ENCODE measurements at places on chromosomes 7 and 10. TPM values are rescaled to one million over a fixed set of nuclear protein-coding genes. Genes with fewer than 3 reads are reported as not detected.

AGAP6 gene
- total RNA-seq = 4.5 TPM

AGR3 gene
- not detected for total RNA-seq

RNF32 gene
- not detected for total RNA-seq

LIPM gene
- not detected for total RNA-seq

SLC29A3 gene
- total RNA-seq = 2.0 TPM

CCDC136 gene
- total RNA-seq = 6.5 TPM

DPP6 gene
- total RNA-seq = not detected

CARD11 gene
- 0.37 TPM for total RNA-seq

C10orf71 gene
- total RNA-seq = 126 TPM

PDZD7 gene
- 0.17 TPM for total RNA-seq

VWA2 gene
- not detected for total RNA-seq

RAB19 gene
- total RNA-seq = not detected

ZNF488 gene
- not detected for total RNA-seq

UCMA gene
- total RNA-seq = not detected

NUTM2D gene
- total RNA-seq = 5.6 TPM

SMKR1 gene
- total RNA-seq = not detected

METTL27 gene
- 0.27 TPM for total RNA-seq

FHIP2A gene
- 29.4 TPM for total RNA-seq

AUTS2 gene
- 7.9 TPM for total RNA-seq

COL17A1 gene
- total RNA-seq = 0.32 TPM

LGI1 gene
- not detected for total RNA-seq

PRSS37 gene
- total RNA-seq = not detected

VSTM2A gene
- total RNA-seq = not detected

RBP3 gene
- not detected for total RNA-seq

CASD1 gene
- total RNA-seq = 17.6 TPM

PTPN20 gene
- total RNA-seq = 15.7 TPM

OR6V1 gene
- total RNA-seq = not detected

STEAP2 gene
- total RNA-seq = 15.1 TPM

OR2A7 gene
- 0.55 TPM for total RNA-seq

PPP1R17 gene
- total RNA-seq = not detected

ZNF503 gene
- total RNA-seq = 6.8 TPM

HTRA1 gene
- 46.6 TPM for total RNA-seq

CLCN1 gene
- total RNA-seq = not detected

GPR37 gene
- total RNA-seq = not detected

CAV1 gene
- 362 TPM for total RNA-seq

KCNK18 gene
- total RNA-seq = not detected

GOLGA7B gene
- not detected for total RNA-seq

PPA1 gene
- total RNA-seq = 106 TPM

IGF2BP3 gene
- total RNA-seq = not detected

PDE1C gene
- total RNA-seq = 192 TPM

DYNC1I1 gene
- 39.0 TPM for total RNA-seq

PARG gene
- 22.7 TPM for total RNA-seq
